ENCODE measurements at places on chromosomes 4 and X. TPM values are rescaled to one million over a fixed set of nuclear protein-coding genes. Genes with fewer than 3 reads are reported as not detected.
A peak's percentile ranks its signal among the peaks of the same experiment; 100 is the strongest.

PROM1 gene
- total RNA-seq: 52.0 TPM

CENPI gene
- 6.9 TPM for total RNA-seq

IL21 gene
- not detected for total RNA-seq

OFD1 gene
- total RNA-seq: 26.0 TPM

CSAG1 gene
- not detected for total RNA-seq

UGT2B17 gene
- 1,338 TPM for total RNA-seq

CYSLTR1 gene
- total RNA-seq: 1.2 TPM

NSG1 gene
- total RNA-seq: 7.9 TPM

TRIM75 gene
- not detected for total RNA-seq

DGAT2L6 gene
- not detected for total RNA-seq

MND1 gene
- 5.3 TPM for total RNA-seq

CNGA1 gene
- 5.4 TPM for total RNA-seq

CPZ gene
- total RNA-seq: 0.63 TPM

- no peak for DNase-seq
These were observed 21.7 kb downstream of the HTT start for GRCh38 chr4:3096202-3096601.

DNA sequence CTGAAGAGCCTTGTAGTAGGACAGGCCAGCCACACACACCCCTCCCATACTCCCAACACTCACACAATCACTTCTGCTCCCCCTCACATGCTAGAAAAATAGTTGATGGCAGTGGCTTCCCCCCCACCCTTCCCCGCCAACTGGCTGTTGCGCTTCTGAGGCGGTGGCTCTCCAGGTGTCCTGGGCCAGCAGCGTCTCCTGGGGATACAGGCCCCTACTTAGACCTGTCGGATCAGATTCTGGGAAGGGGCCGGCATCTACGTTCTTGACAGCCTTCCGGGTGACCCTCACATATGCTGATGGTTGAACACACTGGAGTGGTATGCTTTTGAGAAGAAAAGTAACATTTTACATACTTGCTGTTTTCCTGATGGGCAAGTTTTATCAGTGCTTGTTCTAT lies 39.9 kb downstream of the TNIP2 start:
- DNase-seq: no peak

GRCh38 chrX:70176938-70177533 lies at the start of gene DGAT2L6:
TSS of gene DGAT2L6 (plus strand) at chrX:70177483. CDS start at chrX:70177583, 100 bp downstream.
- no peak for DNase-seq

DNA sequence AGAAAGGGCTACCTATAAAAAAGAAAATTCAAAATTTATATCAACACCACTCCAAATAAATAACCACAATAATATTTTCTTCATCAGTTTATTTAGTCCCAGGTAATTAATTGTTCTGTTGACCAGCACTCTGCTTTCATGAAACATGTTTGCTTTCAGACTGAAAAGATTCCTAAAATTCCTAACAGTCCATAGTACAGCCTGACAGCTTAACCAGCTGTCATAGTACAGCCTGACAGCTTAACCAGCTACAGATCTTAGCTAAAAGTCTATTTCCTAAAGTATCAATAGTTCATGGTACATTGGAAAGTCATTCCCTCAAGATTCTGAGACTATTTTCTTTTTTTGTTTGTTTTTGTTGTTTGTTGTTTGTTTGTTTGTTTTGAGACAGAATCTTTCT lies 144.1 kb upstream of the DDX53 start:
- no peak for DNase-seq

GRCh38 chrX:137749246-137749645 lies 183.3 kb downstream of the ZIC3 start:
- DNase-seq: no peak

GRCh38 chrX:27884654-27885053 lies 76.9 kb downstream of the MAGEB10 start:
- no peak for DNase-seq

- no peak for DNase-seq
These were observed 121.1 kb downstream of the REPS2 start for GRCh38 chrX:17067534-17067933.

- no peak for DNase-seq
These were observed 27.4 kb downstream of the LEF1 start for GRCh38 chr4:108141213-108141950.

DNA sequence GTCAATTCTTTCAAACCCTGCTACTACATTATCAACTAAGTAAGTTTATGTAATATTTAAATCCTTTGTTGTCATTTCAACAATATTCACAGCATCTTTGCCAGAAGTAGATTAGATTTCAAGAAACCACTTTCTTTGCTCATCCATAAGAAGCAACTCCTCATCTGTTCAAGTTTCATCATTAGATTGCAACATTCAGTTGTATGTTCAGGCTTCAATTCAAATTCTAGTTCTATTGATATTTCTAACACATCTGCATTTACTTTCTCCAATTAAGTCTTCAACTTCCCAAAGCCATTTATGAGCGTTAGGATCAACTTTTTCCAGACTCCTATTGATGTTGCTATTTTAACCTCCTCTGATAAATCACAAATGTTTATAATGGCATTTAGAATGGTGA lies 66.1 kb downstream of the BMP3 start:
- DNase-seq: no peak

DNA sequence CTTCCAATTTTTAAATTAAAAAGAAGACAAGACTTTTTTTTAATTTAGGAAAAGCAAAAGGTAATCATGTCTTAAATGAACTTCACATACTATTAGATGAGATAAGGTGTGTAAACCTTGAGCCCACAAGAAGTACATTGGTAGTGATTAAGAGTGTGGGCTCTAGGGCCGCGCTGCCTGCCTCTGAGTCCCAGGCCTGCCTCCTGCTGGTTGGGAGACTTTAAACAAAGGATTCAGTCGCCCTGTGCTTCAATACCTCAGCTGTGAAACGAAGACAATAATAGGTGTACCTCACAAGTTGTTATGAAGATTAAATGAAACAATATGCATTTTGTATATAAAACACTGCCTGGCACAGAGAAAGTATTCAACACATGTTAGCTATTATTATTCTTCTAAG lies 95.9 kb upstream of the MYOZ2 start:
- no peak for DNase-seq

DNA sequence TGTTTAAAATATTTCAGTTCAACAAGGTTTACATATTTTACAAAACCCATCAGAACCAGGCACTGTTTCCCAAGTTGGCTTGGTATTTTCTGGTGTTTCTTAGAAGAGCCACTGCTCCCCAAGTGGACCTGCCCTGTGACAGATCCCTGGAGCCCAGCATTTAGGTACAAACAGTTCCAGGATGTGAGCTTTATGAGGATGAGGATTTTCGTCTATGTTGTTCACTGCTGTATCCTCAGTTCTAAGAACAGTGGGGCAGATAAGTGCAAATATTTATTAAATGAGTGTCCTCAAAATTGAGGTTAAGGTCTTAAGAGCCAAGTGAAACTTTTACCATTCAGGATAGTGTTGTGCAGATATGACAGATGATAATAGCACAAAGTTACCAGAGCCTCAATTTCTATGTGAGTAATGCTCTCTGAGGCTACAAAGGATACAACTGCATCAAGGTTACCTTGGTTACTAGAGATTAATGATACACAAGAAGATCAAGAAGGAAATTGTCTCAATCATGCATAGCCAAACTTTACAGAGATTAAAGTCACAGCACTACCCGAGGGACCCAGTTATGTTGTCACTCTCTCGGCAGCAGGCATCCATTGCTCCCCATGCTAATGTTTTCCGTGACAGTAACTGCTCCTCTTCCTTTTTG lies 37.5 kb downstream of the ANXA3 start:
- DNase-seq: no peak

DNA sequence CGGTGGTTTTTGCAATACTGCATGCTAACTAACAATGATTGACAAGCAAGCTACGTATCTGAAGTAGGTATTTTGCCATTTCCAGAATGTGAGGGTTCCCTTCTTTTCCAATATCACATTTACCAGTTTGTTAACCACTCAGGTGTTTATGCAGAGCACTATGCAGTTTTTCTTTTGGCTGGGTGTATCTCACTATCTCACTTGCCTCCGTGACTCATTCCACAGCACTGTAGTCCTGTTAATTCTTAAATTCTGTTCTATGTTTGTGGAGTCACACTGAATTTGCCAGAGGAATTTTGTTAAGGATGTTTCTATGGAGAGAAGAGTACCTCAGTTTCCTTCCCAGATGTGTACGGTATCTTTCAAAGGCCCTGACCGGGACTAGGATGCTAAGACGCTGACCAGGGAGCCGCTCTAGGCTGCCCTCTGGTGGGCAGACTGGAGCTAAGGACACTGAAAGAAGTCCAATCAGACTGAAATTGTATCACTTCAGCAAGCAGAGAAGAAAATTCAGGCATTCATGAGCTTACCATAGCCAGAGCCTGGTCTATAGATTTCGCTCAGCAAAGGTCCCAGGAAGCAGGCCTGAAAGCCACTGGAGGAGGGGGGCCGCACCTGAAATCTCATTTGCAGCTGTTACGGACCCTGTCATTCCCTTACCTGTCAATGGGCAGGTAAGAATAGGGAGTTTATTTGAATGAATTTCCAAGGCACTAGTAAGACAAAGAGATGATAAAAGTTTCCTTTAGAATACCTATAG lies 388.4 kb upstream of the SPOCK3 start:
- no peak for DNase-seq

GRCh38 chrX:105190252-105190853 lies 30.1 kb downstream of the TEX13A start:
- peak; percentile 49 for DNase-seq

- no peak for DNase-seq
These were observed 51.7 kb upstream of the MCF2 start for GRCh38 chrX:139759637-139760036.

DNA sequence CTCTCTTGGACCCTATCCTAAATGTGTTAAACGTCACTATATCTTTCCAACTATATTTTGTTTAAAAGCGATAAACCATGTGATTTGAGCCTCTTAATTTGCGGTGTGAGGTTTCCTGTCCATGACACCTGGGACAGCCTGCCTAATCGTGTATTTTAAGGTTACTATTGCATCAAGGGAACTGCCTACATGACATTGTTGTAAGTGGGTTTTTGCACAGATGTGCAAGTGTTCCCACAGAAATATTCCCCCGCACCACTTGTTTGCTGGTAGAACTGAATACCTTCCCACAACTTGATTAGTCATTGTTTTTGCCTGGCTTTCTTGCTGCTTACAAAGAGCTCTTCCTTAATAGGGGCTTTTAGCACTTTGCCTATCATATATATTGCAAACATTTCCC lies 5.1 kb upstream of the FAM184B start:
- DNase-seq: no peak

- DNase-seq: no peak
These were observed 55.9 kb upstream of the MTM1 start for GRCh38 chrX:150512461-150512901.

DNA sequence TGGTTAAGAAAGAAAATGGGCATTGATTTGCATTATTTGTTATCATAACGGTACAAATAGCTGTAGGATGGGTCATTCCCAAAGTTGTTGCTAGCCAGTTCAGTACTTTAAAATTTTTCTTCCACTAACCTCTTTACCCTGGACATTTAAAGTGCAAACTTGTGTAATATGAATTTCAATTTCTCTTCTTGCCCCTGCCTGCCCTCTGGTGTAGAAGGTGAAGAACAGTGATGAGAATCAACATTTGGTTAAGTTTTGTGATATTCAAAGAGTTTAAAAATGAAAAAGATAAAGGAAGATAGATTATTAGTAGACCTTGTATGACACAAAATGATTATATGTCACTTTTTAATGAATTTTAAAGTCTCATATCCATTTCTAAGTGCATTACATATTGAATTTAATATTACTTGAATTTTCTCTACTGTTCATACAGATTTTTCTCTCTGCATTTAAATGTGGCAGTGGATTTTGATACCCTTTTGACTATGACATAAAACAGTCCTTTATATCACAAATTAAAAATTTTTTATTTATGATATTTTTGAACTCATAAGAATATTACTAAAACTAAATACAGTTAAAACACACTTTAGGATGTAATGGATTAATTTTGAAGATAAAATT lies 337.7 kb downstream of the BMPR1B start:
- no peak for DNase-seq

- no peak for DNase-seq
These were observed 88.2 kb downstream of the TASL start for GRCh38 chrX:30489323-30489722.

DNA sequence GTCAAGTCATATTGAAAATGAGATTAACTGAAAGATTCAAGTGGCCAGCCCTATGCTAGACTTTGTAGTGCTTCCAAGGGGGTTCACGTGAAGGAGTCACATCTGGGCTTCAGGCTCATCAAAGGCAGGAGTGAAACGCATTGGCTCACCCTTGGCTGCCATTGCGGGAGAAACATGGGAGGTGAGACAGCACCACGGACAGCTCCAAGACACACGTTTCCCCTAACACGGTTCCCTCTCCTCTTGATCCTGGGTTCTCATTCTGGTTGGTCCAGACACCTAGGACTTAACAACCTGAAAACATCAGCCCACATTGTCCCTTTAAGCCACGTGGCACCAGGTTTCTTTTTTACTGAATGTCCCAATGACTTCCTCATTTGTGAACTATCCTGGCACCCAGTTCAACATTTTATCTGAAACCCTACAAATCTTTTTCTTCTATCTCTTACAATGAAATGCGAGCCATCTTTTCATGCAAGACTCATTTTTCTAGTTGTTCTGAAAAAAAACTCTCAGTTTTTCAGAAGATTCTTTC lies 279.0 kb upstream of the VCX3A start:
- DNase-seq: no peak

Measured in mucosa of descending colon (tissue), 3 donors.